Fibroblast of the conjunctiva (primary cell): ENCODE measurements at places on chromosomes 1 and 21.

- no peak for DNase-seq
Observed at GRCh38 chr1:172414331-172414730, 6.2 kb upstream of the C1orf105 start.

DNA sequence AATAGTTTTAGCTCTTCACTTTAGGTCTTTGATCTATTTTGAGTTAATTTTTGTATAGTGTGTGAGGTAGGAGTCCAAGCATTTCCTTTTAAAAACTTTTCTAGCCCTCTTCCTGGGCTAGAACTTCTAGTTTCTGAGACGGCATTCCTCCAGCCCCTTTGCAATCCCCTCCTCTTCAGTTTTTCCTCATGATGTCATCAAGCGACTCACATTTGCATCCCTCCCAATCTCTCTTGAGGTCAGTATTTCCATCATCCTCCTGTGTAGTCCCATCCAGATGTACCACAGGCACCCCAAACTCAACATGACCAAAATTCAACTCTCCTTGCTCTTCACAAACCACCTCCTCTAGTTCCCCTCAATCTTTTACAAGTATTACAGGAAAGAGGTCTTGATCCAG is 10.7 kb downstream of the HMGN2 start:
- no peak for DNase-seq

GRCh38 chr1:210347112-210347511 is 18.4 kb downstream of the HHAT start:
- no peak for DNase-seq

DNA sequence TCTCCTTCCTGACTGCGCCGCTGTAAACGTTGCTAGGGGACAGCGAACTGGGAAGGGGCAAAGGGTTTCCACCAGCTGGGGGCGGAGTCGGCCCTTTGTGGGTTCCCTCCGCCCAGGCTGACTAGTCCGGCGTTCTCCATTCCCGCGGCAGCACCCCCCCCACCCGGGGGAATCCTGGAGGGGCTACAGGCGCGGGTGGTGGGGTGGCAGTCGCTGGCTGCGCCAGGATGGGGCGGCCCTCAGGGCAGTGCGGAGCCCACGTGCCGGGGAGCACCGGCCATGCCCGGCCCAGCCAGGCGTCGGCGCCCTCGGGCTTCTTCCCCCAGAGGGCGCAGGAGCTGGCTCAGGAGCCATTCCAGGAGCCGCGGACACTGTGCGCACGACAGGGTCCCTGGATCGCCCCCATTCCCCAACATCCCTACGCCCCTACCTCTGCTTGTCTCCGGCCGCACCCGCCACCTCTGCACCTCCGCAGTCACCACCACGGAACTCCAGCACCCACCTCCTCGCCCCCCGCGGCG is 476 bp downstream of the BATF3 start:
- no peak for DNase-seq

DNA sequence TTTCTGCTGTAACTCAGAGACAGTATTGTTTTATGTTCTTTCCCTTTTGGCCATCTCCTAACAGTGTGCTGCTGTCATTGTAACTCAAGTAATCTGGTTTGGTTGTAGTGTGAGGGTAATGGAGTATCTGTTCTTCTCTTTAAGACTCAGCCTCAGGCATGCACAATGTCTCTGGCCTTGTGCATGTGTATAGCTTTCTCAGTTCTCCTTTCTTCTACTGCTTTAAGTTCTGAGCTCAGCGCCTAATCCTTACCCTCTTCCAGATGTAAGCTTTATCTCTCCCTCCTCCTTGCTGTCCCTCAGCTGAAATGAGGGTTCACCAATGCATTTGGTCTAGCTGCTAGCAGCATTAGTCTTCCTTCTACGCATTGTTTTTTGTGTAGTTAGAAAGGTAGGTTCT is 1420.4 kb upstream of the PRMT6 start:
- no peak for DNase-seq

DNA sequence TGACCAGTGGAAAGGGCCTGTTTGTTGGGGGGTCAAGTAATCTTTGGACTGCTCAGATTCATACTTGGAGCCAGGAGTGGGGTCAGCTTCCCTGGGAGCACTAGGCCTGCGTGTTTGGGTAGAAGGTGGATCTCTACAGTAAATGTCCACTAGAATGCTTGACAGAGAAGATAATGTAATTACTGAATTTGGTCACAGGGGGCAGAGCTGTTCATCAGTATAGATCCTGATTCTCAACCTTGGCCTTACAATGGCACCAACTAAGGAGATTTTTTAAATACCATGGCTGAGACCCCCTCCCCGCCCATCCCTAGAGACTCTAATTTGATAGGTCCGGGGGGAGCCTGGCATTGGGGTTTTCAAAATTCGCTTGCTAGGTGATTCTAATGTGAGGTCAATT is 217.5 kb upstream of the PLXNA2 start:
- no peak for DNase-seq

DNA sequence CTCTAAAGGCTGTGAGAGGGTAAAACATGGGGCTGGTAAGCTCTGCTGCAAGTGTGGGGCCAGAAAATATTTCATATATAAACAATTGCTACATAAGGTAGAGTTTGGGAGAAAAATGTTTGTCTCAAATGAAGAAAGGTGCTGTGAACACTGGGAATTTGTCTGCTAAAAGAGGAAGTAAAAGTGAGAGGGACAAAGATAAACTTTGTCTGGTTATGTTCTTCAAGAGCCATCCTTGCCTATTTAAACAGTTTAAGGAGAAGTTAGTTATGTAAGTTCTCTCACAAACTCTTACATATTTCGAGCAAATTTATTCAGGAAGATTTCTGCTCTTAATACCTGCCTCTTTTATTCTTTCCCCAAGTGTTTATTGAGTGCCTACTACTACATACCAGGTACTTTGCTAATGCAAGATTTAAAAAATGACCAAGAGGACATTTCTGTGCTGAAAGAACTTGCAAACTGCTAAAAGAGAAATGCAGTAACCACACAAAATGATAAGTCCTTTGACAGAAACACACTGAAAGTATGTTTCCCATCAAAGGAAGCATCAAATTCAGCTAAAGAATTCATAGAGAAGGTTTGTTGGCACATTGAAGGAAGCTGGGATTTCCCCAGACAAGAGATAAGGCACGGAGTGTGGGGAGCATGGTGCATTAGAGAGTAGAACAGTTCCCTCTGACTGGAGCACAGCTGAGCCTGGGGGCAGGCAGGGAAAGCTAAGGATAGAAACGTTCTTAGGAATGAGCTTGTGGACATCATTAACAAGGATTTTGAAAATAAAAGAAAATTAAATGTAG is 549.1 kb downstream of the PTBP2 start:
- DNase-seq: no peak

GRCh38 chr1:110070282-110070669 is 196 bp downstream of the ALX3 start:
- DNase-seq: no peak

- DNase-seq: no peak
Observed at GRCh38 chr1:46484783-46485490, 4.7 kb upstream of the DMBX1 start.

DNA sequence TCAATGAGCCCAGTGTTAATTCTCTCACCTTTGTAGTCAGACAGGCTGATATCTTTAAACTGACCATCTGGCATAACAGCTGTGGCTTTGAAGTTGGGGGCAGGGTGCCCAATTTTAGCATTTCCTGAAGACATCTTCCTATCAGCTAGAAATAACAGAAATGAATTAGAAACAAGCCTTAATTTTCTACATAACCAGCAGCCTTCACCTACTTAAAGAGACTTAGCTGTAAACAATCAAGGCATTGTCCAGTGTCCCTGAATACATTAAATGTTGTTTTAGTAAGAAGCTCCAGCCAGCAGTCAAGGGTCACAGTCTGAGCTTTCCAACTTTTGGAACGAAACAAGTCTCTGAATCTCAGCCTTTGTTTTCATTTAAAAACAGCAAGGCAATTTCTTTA is 2.8 kb downstream of the PRDX1 start:
- no peak for DNase-seq

DNA sequence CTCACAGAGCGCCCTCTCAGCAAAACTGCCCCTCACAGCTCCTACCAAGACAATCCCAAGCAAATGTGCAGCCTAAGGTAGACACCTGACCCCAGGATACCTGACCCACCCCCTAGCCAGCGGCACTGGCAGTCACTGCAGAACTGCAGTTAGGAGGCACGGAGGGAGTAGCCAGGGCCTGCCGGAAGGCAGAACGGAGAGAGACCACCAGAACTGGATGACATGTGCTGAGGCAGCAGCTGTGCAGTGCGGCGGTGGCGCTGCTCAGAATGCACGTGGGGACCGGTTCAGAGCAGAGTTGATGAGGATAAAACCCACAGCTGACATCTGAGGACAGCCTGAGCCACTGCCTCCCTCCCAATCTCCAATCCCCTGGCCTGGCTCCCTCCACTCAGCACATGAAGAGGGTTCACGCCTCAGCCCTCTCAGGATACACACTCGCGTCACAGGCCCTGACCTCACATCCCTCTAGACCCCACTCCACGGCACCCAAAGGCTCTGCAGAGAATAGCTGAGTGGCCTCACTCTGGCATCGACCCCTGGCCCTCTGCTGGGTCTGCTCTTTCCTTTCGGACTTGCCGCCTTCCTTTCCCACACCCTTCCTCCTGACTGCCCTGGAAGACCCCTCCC is 29.6 kb downstream of the UBE2G2 start:
- DNase-seq: no peak

DNA sequence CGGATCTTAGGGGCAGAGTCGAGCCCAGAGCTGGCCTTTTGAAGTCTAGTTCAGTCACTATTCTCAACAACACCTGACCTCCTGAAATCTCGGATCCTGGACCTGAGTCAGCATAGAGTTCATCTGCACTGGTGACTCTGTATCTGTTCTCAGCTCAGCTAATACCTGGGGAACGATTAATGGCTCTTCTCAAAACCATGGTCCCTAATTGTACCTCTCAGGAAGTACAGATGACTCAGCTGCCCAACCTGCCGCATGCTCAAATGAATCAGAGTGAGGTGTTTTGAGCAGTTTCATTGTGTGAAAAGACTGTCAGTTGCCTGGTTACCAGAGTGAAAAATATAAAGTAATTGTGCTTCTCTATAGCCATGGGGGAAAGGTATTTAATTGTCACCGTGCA is 89.2 kb downstream of the SLC35F3 start:
- DNase-seq: no peak

GRCh38 chr1:198856601-198857000 is 217.8 kb downstream of the PTPRC start:
- no peak for DNase-seq

- no peak for DNase-seq
Observed at GRCh38 chr1:108106775-108107174, 93.4 kb downstream of the SLC25A24 start.

DNA sequence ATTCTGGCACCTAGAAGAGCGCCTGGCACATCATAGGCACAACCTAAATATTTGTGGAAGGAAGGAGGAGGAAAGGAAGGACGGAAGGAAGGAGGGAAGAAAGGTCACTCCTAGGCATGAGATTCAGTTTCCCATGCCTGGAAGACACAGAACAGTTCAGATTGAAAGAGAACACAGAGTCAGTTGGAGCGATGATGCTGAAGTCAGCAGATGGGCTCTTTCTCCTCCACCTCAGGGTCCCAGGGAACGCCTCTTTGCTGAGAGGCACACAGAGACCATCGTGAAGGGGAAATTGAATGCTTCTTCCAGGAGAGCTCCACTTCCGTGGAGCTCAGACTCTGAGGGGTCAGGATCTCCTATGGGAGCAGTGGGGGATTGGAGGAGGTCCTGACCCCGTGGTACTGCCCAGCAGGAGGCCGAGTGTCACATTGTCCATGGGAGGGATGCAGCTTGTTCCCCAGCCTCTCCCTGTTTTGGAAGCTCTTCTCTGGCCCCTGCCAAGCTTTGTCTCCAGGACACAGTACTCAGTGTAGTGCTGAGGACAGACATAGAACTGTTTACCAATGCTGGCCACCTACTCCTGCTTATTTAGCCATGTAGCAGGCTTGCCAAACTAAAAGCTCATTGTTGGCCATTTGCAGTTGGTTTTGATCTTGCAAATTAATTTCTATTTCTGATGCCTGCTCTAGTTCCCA is 2.4 kb downstream of the MYBPHL start:
- no peak for DNase-seq

DNA sequence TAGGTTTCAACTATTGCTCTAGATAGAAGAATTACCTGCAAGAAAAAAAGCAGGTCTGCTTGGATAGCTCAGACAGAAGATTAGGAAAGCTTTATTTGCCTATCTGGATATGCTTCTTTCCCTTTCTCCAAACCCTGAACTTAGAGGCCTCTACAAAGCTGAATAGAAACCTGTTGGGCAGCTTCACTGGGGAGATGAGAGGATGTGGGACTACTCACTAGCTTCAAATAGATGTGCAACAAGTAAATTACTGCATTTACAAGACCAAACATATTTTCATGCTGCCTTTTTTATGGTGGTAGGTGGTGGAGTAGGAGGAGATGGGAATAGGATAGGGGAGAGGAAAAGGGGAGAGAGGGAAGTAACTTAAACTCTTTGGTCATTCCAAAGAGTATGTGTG is 6.4 kb downstream of the CLCA2 start:
- DNase-seq: no peak

DNA sequence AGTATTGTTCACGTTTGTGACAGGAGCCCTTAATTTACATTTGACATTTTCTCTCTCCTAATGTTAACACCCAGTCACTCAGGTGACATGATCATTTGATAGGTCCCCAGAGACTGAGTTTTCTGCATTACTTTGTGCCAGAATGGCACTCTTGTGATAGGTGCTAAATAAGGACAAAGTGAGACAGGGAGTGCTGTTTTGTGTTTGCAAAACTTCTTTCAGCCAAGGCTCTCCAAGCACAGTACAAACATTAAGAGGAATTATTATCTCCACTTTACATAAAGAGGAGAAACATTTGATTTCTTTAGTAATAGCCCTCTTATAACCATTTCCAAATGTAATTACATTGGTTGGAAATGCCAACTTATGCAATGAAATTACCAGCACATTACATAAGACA is 355.2 kb downstream of the NTNG1 start:
- no peak for DNase-seq
